IPS DF 6.9 (cell line): ENCODE measurements at places on chromosomes 4 and X.

DNA sequence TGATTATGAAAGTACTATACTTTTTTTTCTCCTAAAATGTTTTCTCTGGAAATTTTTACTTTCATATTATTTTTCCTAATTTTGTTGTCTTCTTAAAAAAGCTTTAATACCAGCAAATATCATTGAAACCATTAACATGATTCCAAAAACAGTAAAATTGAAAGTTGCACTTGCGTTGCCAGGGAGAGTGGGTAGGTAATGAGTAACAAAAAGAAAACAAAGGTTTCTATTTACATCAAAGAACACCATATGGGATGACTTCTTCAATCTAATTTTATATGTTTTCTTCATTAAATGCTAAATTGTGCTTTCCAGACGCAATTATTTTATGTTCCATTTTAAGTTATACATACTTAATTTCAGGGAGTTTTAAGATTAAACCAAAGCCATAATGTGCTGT lies 108.3 kb upstream of the VCX2 start:
- no peak for DNase-seq

DNA sequence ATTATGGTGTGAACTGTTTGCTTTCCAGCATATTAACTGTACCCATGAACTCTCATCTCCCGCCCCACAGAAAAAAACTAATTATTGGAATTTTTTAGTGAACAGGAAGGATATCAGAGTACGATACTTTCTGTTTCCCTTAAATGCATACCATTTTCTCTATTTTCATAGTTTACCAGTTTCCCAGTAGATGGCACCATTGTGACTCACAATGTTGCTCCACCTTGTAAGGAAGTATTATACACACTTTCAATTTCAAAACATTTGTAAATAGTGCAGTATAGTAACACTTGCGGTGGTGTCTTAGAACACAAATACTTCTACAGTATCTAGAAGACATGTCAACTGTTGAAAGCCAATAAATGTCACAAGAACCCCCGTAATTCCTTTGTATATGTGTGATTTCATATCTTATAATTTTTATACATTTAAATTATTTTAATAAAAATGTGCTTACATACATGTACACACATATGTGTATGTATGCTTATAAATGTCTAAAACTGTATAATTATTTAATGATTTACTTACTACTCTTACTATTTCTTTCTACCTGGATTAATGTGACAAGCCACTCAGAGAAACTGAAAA lies 167.3 kb downstream of the SLIT2 start:
- DNase-seq, result no peak

- no peak for DNase-seq
These were observed 160.2 kb upstream of the DKK2 start for GRCh38 chr4:107196312-107196711.

DNA sequence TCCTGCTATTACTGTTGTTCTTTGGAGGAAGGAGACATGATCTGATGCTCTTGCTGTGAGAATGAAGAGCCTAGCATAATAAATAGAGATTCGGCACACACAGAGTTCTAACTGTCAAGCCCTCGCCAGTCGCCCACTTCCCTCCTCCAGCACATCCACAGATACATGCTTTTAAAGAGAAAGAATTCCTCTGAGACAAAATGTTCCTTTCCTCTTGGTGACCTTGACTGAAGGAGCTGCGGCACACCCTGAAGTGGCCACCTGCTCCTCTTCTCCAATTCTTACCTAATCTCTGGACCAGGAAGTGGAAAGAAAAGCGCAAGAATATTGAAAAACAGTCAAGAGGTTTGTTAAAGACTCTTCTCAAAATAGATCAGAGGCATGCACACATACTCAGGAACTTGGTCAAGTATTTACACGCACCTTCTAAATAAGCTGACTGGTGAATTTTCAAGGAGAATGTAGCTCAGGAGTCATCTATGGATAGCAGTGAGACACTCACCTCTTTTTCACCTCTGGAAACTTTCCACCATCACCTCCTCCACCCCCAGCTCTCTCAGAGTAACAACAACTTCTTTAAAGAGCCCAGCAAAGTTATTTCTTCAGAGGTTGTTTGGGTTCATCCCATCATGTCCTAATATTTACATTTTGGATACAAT lies 95.4 kb downstream of the PARM1 start:
- DNase-seq, result no peak

- no peak for DNase-seq
These were observed 4.5 kb downstream of the PLXNB3 start for GRCh38 chrX:153768311-153769157.

DNA sequence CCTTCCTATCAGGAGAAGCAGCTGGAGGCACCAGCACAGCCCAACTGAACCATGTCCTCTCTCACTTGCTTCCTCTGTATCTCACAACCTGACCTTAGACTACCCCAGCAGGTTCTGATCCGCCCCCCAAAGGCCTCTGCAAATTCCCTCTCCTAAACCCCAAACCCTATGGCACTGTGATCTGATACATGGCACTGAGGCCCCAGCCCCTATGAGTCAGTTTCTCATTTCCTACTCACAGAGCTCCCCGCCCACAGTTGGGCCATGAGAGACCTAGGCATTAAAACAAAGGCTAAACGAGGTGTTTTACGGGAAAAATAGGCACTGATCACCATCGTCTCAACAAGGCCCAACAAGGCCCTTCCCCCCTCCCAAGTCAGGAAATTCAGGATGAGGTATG lies 19.1 kb downstream of the SASH3 start:
- no peak for DNase-seq

- DNase-seq, result no peak
These were observed 562.1 kb upstream of the ADGRL3 start for GRCh38 chr4:60637976-60638375.

- DNase-seq, result no peak
These were observed 402.6 kb downstream of the INPP4B start for GRCh38 chr4:142443469-142443868.

GRCh38 chr4:96103086-96103485 lies 263.2 kb downstream of the PDHA2 start:
- DNase-seq, result no peak
